ENCODE measurements at places on chromosomes 5 and 9.

DNA sequence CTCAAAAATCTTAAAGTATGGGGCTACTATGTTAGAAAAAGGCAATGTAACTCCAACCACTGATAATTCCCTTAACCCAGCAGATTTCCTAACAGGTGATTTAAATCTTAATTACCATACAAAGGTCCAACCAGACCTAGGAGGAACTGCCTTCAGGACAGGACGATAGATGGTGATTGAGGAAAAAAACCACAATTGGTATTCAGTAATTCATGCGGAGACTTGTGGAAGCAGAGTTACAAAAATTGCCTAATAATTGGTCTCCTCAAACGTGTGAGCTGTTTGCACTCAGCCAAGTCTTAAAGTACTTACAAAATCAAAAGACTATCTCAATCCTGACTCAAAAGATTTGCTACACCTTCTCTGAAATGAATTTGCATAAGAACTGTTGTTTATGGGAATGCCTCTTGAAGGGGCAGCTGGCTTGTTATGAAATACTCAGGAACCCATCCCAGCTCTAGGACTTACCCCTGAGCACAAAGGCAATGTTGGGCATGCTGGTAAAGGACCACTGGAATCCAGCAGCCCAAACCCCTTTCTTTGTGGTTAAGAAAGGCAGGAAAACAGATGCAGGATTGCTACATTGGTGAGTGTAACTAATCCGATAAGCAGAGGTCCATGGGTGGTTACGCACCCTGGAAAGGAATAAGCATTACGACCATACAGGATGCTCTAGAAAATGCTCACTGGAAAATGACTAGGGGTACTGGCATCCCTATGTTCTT lies 26.7 kb upstream of the EPB41L4A start:
- DNase-seq: no peak

DNA sequence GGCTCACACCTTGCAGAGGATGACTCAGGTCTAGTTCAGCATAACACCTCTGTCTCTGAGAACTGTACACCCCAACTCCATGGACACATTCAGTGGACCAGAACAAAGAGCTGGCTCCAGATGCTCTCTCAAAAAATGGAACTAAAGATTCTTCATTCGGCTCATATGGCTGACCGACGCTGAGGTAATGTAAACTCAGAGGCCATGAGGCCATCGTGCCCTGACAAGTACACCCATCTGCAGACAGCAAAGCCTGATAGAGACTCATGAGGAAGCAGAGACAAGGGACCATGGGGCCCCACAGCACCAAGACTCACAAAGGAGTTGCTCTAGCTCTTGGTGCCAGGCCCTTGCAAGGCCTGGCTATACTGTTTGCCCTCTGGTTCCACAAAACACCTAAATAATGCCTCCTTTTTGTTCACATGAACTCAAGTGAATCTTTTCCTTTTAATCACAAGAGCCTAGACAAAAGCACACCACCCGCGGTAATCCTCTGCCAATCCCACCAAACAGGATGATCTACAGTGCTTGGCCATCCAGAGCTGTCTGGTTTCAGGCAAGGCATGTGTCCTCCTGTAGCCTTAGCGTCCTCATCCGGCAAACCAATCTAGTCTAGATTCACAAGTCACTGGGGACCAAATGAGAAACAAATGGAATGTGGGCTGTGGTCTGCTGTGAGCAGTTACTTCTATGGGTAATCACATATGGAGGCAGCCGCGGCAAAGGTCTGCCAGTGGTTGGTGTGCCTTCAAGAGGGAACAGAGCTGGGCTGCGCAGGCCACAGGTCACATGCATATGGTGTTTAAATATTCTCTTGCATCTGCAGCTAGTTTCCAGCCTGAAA lies 22.7 kb downstream of the MED27 start:
- no peak for DNase-seq

- DNase-seq: no peak
These were observed 358.9 kb downstream of the DEPDC1B start for GRCh38 chr5:60340965-60341471.

DNA sequence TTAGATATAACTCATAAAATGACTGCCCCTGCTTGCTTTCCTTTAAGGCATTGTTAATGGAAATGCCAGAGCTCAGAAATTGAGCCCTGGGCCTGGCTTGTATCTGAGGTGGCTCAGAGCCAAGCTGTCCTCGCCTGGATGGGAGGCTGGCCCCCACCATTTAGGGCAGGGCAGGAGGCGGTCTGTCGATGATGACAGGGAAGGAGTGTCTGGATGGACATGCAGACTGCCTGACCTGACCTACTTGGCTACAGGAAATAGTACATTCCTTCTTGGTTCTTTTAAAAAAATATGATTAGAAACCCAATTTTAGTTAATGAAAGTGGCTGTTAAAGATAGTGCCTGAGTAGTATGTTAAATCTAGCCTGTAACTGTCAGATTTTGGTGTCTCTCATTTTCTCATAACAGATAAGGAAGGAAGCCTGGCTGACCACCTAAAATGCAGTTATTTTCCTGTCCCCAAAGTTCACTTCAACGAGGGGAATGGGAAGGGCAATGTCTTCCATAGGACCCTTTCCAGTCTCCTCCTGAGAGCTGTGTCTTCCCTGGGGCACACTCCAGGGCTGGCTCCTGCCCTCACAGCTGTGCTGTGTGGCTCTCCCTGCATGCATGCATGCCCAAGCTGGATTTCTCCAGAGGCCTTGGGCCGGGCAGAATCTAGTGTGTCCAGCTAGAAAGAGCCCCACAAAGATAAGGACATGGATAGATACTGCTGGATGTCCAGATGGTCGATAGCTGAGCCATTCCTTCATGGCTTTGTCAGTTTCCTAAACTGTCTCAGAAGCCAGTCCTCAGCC lies 42.3 kb downstream of the MACROH2A1 start:
- DNase-seq: no peak

GRCh38 chr9:23492126-23493002 lies 333.7 kb downstream of the ELAVL2 start:
- no peak for DNase-seq

DNA sequence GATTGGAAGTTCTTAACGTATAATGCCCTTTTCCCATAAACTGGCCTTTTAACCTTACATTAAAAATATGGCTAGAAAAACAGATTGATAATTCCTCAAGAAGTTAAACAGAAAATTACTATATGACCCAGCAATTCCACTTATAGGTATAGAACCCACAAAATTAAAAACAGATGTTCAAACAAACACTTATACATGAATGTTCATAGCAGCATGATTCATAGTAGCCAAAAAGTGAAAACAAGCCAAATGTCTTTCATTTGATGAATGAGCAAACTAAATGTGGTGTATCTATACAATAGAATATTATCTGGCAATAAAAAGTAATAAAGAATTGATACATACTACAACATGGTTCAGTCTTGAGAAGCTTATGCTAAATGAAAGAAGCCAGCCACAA lies 35.5 kb downstream of the POU5F2 start:
- DNase-seq: no peak

GRCh38 chr9:136345281-136346156 lies 18.0 kb downstream of the DNLZ start:
- no peak for DNase-seq

DNA sequence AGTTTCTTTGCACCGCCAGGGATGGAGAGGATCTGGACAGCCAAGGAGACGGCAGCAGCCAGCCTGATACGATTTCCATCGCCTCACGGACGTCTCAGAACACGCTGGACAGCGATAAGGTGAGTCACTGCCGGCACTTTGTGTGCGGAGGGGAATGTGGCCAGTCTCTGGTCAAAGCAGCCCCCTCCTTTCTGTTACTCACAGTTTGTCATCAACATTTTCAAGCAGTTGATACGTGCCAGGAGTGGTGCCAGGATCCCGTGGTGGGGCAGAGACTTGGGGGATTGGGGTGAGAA lies 175.1 kb upstream of the OTULINL start:
- no peak for DNase-seq

DNA sequence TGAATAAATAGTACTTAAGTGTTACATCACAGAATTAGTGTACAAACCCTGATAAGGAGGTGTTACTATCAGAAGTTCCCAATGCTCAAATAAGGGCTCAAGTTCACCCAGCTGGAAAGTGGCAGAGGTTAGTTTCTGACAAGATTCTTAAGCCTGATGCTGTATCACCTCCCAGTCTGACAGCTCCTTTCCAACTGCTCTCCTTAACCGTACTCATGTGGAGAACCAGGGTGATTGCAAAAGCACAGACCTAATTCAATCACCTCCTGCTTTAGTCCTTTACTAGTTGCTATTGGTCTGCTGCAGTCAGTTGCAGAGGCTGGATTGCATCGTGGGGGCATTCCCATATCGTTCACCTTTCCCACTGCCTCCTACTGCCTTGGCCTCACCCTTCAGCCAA lies 100.4 kb upstream of the ZNF618 start:
- DNase-seq: no peak

DNA sequence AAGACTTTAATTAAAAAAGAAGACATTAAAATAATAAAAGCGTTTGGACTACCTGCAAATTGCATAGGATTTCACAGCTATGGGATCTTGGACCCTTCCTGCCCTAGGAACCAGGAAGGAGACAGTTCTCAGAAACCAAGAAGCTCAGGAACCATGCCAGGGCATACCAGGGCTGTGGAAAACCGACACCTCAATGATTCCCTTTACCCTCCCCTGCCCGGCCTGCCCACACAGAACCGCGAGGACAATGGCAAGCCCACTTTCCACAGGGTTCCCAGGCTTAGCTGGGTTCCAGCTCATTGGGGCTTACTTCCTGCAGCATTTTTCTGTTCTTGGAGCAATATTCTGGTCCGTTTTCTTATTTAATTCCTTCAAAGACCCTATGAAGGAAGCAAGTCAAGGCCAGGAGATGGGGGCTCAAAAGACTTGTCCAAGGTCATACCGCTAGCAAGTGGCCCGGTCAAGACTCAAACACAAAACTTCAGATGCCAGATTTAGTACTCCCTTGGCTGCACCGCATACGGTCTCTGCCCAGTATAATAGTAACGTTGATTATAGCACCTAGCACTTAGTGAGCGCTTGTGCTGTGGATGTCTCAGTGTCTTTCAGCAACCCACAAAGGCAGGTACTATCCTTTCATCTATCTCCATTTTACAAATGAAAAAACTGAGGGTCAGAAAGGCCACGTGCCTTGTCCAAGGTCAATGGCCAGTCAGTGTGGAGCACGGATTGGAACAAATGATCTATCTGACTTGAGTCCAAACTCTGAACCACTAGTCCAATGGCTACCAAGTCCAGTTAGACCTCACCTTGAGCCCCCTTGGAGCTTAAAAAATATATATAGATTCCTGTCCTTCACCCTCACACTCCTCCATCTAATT lies 6.8 kb downstream of the FAT2 start:
- no peak for DNase-seq

GRCh38 chr9:83019246-83019645 lies 43.7 kb downstream of the RASEF start:
- DNase-seq: no peak

- DNase-seq: no peak
These were observed 468.2 kb upstream of the MEF2C start for GRCh38 chr5:89351222-89351621.

Data from T-helper 1 cell (primary cell).